ENCODE measurements at places on chromosomes 1 and 21.

- no peak for DNase-seq
Observed at GRCh38 chr1:29574871-29575270, 338.5 kb downstream of the PTPRU start.

GRCh38 chr1:59691261-59691660 lies 123.5 kb upstream of the HOOK1 start:
- peak; percentile 59 for DNase-seq

DNA sequence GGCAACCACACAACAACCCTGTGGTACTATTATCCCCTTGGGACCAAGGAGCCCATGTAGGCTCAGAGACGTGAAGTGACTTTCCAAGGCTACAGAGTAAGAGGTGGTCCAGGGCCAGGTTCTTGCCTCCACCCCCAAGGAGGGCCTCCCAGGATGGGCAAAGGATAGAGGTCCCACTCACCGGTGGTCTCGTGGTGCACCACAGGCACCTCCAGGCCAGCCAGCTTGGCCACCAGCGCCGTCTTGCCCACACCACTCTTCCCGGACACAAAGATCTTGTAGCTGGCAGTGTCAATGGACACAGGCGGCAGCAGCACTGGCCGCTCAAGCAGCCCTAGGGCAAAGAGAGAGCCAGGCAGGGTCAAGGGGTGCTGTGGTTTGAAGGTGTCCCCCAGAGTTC lies 3.6 kb downstream of the CPLANE2 start:
- no peak for DNase-seq

DNA sequence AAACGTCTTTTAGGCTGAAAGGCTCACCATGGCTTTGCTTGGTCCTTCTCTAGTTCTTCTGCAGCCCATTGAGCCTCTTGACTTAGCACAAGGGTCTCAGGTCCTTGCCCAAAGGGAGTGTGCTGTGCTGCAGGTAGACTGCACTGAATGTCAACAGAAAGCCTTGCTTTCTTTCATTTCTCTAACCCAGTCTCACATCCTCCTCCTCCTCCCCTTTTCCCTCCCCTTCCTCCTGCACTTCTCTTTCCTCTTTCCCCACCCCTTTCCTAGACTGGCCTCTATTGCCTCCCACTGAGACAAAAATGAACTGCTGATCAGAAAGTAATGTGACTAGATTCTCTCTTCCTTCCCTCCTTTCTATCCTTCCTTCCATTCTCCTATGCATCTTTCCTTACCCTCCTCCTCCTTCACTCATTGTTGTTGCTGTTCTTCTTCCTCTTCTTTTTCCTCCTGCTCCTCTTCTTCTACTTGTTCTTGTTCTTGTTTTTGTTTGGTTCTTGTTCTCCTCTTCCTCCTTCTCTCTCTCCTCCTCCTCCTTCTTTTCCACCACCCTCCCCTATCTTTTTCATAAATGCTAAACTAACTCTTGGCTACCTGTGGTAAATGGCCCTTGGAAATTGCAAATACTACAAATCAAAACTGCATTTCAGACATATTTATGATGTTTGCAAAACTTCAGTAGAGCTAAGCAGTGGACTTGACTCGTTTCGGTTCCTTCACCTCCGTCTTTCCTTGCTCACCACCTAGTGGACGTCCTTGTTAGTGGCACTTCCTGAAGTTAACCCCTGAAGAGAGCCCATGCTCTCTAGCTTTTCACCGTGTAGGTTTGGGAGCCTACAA lies at the start of gene SELL:
Gene SELL, minus strand, starts transcription at position 152 of the 840 bp plus-strand sequence. Its CDS starts 122 bp downstream, at position 30.
- DNase-seq: peak; percentile 8

DNA sequence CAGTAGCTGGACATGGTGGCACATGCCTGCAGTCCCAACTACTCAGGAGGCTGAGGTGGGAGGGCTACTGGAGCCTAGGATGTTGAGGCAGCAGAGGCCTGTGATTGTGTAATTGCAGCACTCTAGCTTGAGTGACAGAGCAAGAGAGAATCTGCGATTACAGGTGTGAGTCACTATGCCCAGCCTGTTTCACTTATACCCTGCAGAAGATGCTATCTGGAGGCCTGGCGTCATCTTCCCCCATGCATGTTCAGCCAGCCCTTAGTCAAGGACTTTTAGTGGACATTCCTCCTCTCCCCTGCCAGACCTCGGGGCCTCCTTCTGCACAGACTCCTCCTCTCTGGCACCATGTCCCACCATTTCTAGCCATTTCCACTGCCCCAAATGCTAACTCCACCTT lies 36.3 kb upstream of the RCC2 start:
- no peak for DNase-seq

GRCh38 chr1:18794561-18794960 lies 64.9 kb downstream of the TAS1R2 start:
- no peak for DNase-seq

Data from NCI-H524 treated with DMSO at 0.1 percent for 48 hours (cell line).